HEK293T (cell line): ENCODE measurements at places on chromosomes 12 and 14.

GRCh38 chr12:121916719-121917118 lies 1.7 kb upstream of the CFAP251 start:
- no peak for DNase-seq

DNA sequence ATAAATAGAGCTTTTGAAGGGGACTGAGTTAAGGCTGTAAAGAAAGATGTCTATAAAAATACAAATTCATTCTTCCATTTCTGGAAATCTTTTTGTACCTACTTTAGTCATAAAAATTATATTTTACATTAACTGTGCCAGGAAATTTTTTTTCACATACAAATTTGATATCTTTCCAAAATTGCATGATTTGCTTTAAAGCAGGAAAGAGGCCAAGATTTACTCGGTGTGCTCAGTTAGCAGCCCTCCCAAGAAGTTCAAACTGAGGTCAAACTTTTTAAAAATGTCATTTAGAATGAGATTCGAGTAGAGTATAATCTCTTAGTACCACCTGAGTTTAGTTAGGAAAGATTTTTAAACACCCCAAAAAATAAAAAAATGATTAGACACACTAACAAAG lies 173.2 kb upstream of the GRIP1 start:
- DNase-seq: no peak

GRCh38 chr12:49794811-49795653 lies 33.2 kb downstream of the NCKAP5L start:
- no peak for DNase-seq

DNA sequence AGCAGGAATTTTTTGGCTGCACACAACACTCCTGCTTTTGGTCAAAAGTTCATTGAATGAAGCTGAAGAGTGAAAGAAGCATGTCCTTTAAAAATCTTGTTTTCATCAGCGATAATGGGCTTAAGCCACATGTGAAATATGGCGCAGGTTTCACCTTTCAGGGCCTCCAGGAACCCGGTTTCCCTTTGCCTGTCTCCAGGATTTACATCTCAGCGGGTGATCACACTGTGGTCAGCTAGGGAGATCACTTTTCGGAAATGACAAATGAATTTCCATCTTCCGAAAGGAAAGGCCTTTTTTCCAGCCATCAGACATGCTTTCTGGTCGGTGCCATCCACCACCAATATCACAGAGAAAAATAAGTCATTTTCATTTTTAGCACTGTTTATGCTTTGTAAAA lies 727.1 kb upstream of the TBX3 start:
- no peak for DNase-seq

DNA sequence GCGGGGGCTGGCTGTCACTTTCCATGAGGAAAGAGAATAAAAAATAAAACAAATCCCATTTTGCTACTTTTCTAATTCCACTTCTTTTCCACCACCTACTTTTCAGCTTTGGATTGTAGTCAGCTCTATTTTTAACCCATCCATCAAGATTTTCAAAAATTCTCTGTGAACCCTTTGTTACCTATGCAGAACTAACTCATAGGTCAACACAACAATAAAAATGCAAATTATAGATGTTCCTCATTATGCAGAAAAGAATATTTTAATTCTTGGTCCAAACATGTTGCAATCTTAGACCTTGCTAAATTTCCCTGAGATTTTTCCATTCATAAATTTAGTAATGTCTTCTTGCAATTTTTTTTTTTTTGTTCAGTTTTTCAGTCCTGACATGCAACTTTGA lies 454.5 kb downstream of the ADAMTS20 start:
- no peak for DNase-seq

GRCh38 chr12:68037616-68038255 lies 48.5 kb downstream of the IFNG-AS1 start:
- DNase-seq: no peak

DNA sequence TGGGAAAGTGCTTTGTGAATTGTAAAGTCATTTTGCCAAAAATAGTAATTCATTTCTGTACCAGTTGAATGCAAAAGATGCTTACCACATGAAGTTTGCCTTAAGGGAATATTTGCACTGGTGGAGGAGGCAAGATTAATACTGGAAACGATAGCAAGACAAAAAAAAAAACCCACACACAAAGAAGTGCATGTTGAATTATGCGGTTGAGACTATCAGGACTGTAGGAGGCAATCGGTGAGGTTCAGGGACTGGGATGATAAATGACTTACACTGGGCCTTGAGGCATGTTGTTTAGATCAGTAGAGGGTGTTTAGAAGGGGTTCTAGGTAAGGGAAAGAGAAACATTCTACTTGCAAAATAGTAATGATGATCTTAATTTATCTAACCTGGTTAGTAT lies 142.2 kb upstream of the HMGA2 start:
- no peak for DNase-seq
